ENCODE measurements at places on chromosomes 5 and 9. TPM values are rescaled to one million over a fixed set of nuclear protein-coding genes. Genes with fewer than 3 reads are reported as not detected.

- no peaks in the 10 kb centered on the region for H3K36me3 ChIP-seq
- no peak within 1 kb of the TSS for H3K4me3 ChIP-seq
- H3K27me3 ChIP-seq = no peaks in the 10 kb centered on the region
- H3K27ac ChIP-seq = no peak within 1 kb of the TSS
These were observed at the start of gene C7 for GRCh38 chr5:40909264-40909663. C7 (plus strand) TSS chr5:40909497; CDS start chr5:40909611, 114 bp downstream.

GRCh38 chr5:98772415-98773213 lies 849 bp upstream of the RGMB start:
- H3K36me3 ChIP-seq = peaks cover 24% of the 10 kb centered on the region
- H3K4me3 ChIP-seq = peak overlapping the region; percentile 98
- peak; percentile 93 for DNase-seq
- H3K27me3 ChIP-seq = no peaks in the 10 kb centered on the region
- H3K27ac ChIP-seq = peak overlapping the region; percentile 68
- H3K4me1 ChIP-seq = no peaks in the 10 kb centered on the region

- no peak overlapping the region for H3K4me3 ChIP-seq
- peaks cover 18% of the 10 kb centered on the region for H3K4me1 ChIP-seq
- peaks cover 34% of the 10 kb centered on the region for H3K36me3 ChIP-seq
- H3K27ac ChIP-seq = no peak overlapping the region
These were observed 50.2 kb downstream of the SLC1A1 start for GRCh38 chr9:4540425-4540824.

HMCN2 gene
- 3.9 TPM for total RNA-seq

- H3K36me3 ChIP-seq = no peaks in the 10 kb centered on the region
- H3K4me3 ChIP-seq = peak overlapping the region; percentile 74
- H3K4me1 ChIP-seq = no peaks in the 10 kb centered on the region
- H3K27me3 ChIP-seq = peaks cover 49% of the 10 kb centered on the region
- H3K27ac ChIP-seq = no peak overlapping the region
These were observed 26.3 kb downstream of the OR2V2 start for GRCh38 chr5:181173420-181174342.

- no peaks in the 10 kb centered on the region for H3K27me3 ChIP-seq
- no peak for DNase-seq
- no peaks in the 10 kb centered on the region for H3K4me1 ChIP-seq
- no peak overlapping the region for H3K4me3 ChIP-seq
- H3K36me3 ChIP-seq = peaks cover 15% of the 10 kb centered on the region
These were observed 50.5 kb downstream of the PRKACG start for GRCh38 chr9:68963416-68963815.

LCP2 gene
- total RNA-seq = not detected

NUDT12 gene
- 15.3 TPM for total RNA-seq

DNA sequence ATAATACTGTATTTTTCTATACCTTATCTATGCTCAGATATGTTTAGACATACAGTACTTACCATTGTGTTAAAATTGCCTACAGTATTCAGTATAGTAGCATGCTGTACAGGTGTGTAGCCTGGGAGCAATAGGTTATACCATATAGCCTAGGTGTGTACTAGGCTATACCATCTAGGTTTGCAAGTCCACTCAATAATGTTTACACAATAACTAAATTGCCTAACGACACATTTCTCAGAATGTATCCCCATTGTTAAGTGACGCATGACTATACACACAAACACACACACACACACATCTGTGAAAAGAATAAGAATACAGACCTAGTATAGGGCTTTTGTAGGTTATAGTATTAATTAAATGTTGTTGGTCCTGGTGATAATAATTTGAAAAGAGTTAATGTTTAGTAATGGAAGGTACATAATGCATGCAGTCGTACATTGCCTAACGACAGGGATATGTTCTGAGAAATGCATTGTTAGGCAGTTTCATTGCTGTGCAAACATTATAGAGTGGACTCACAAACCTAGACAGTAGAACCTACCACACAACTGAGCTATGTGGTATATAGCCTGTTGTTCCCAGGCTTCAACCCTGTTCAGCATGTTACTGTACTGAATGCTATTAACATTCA lies 13.6 kb downstream of the TDRD7 start:
- H3K27me3 ChIP-seq = no peaks in the 10 kb centered on the region
- peaks cover 52% of the 10 kb centered on the region for H3K36me3 ChIP-seq
- H3K4me1 ChIP-seq = no peaks in the 10 kb centered on the region
- H3K4me3 ChIP-seq = no peak overlapping the region
- DNase-seq = no peak

DNA sequence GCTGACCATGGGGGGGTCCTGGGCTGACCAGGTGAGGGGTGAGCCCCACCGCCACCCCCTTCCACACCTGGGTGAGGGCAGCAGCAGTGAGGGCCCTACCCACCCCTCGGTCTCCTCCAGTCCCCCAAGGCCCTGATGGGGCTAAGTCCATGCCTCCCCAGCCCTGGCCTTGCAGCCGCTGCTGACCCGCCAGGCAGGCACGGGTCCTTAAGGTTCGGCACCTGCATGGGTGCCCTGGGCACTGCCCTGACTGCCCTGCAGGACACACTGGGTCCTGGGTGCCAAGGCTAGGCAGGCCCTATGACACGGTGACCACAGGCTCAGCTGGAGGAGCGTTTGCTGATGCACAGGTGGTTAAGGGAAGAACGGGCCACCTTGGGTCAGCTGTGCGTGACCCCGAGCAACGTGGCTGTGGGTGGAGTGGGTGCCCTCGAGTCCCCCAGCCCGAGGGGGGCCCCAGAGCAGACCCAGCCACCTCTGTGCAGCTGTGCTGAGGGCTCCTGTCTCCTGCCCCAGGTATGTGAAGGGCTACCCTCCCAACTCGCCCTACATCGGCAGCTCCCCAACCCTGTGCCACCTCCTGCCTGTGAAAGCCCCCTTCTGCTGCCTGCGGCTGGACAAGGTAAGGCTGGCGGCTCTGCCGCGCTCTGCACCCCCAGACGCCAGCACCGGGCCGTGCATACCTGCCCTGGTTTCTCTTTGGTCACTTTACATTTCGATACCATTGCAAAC lies 73.0 kb downstream of the KCNT1 start:
- no peak overlapping the region for H3K27ac ChIP-seq
- no peak overlapping the region for H3K4me3 ChIP-seq
- no peaks in the 10 kb centered on the region for H3K36me3 ChIP-seq
- no peaks in the 10 kb centered on the region for H3K4me1 ChIP-seq

WASHC1 gene
- 20.3 TPM for total RNA-seq

DNA sequence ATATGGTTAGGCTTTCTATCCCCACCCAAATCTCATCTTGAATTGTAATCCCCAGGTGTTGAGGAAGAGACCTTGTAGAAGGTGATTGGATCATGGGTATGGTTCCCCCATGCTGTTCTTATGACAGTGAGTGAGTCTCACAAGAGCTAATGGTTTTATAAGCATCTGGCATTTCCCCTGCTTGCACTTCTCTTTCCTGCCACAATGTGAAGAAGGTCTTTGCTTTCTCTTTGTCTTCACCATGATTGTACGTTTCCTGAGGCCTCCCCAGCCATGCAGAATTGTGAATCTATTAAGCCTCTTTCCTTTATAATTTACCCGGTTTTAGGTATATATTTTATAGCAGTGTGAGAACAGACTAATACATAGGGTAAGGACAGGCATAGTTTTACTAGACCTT lies 334.5 kb downstream of the TLR4 start:
- peak; percentile 49 for DNase-seq
- H3K36me3 ChIP-seq = no peaks in the 10 kb centered on the region
- no peak overlapping the region for H3K27ac ChIP-seq
- H3K4me3 ChIP-seq = no peak overlapping the region
- no peaks in the 10 kb centered on the region for H3K27me3 ChIP-seq

DNA sequence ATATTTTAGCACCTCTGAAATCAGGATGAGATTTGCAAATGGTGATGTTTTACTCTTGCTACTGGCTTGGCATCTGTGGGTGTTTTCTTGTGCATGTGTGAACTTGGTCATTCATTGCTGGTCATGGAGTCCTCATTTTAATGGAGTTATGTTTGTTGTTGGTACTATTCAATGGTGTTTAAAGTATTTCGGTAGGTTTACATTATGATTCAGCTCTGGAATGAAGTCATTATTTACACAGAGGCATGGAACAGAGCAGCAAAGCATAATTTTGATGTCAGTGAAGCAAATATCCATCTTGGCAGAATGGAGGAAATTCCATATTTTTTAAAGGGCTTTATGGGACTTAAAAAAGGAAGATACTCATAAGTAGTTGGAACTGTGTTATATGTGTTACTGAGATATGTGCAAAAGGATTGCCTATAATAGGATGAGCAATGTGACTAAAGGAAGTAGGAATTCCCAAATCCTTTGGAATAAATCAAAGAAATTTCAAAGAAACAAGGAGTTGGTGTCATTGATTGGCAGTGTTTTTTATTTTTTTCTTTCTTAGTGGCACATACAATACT lies 147.4 kb downstream of the ACTBL2 start:
- no peak for DNase-seq
- no peaks in the 10 kb centered on the region for H3K36me3 ChIP-seq
- no peak overlapping the region for H3K4me3 ChIP-seq
- no peaks in the 10 kb centered on the region for H3K27me3 ChIP-seq

- H3K36me3 ChIP-seq = no peaks in the 10 kb centered on the region
- DNase-seq = no peak
- H3K27me3 ChIP-seq = no peaks in the 10 kb centered on the region
- peaks cover 12% of the 10 kb centered on the region for H3K4me1 ChIP-seq
These were observed 138.4 kb upstream of the RPS23 start for GRCh38 chr5:82416512-82416911.

- no peak for DNase-seq
- H3K4me3 ChIP-seq = no peak overlapping the region
- no peaks in the 10 kb centered on the region for H3K36me3 ChIP-seq
- no peaks in the 10 kb centered on the region for H3K27me3 ChIP-seq
These were observed 8.9 kb downstream of the CFAP95 start for GRCh38 chr9:69829484-69829883.

- H3K27ac ChIP-seq = no peak overlapping the region
- H3K4me1 ChIP-seq = no peaks in the 10 kb centered on the region
- no peaks in the 10 kb centered on the region for H3K36me3 ChIP-seq
- no peak overlapping the region for H3K4me3 ChIP-seq
- DNase-seq = no peak
These were observed 160.6 kb downstream of the PPP2R2B start for GRCh38 chr5:146717951-146718350.

- no peaks in the 10 kb centered on the region for H3K36me3 ChIP-seq
- no peaks in the 10 kb centered on the region for H3K4me1 ChIP-seq
- H3K27ac ChIP-seq = no peak overlapping the region
- DNase-seq = no peak
- H3K27me3 ChIP-seq = no peaks in the 10 kb centered on the region
These were observed 442.0 kb downstream of the ACTL7B start for GRCh38 chr9:108413809-108414208.

DNA sequence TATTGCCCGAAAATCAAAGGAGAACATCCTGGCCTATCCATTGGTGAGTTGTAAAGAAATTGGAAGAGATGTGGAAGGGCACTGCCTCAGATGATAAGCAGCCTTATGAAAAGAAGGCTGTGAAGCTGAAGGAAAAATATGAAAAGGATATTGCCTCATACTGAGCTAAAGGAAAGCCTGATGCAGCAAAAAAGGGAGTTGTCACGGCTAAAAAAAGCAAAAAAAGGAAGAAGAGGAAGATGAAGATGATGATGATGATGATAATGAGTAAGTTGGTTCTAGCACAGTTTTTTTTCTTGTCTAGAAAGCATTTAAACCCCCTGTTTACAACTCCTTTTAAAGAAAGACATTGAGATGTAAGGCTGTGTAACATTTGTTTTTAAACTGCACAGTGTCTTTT lies 59.8 kb upstream of the ZBED3 start:
- H3K27me3 ChIP-seq = no peaks in the 10 kb centered on the region
- no peaks in the 10 kb centered on the region for H3K4me1 ChIP-seq
- DNase-seq = no peak

- no peaks in the 10 kb centered on the region for H3K36me3 ChIP-seq
- no peaks in the 10 kb centered on the region for H3K4me1 ChIP-seq
- H3K4me3 ChIP-seq = no peak overlapping the region
- DNase-seq = no peak
These were observed 69.0 kb upstream of the FST start for GRCh38 chr5:53411388-53411787.

AP3S1 gene
- 51.2 TPM for total RNA-seq

PRRX2 gene
- total RNA-seq = 1.0 TPM

DNA sequence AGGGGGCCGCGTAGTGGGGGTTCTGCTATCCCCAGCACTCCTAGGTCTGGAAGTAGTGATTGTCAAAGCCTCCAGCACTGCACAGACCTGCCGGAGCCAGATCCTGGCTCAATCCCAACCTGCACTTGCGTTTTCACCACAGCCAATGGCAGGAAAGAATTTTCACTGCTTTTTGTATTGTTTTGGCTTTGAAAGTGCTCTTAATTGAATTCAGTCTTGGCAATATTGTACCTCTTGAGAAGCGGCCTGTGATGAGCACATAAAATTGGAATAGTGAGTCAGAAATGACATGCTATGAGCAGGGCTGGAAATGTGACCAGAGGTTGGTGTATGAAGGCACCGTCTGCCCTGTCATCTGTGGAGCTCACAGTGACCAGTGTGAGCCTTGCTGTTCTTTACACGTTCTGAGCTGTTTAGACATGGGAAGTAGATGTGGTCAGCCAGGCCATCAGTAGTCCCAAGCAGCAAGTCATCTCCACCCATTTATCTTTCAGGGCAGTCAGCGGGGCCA lies 41.5 kb downstream of the SECISBP2 start:
- no peak overlapping the region for H3K4me3 ChIP-seq
- H3K27me3 ChIP-seq = no peaks in the 10 kb centered on the region
- peaks cover 50% of the 10 kb centered on the region for H3K36me3 ChIP-seq
- DNase-seq = peak; percentile 37
- peaks cover 19% of the 10 kb centered on the region for H3K4me1 ChIP-seq
- no peak overlapping the region for H3K27ac ChIP-seq

TMEM38B gene
- total RNA-seq = 20.8 TPM
